ENCODE measurements at places on chromosomes 13 and 19.

GRCh38 chr13:30429235-30429634 is 6.9 kb downstream of the UBE2L5 start:
- no peak for DNase-seq

- DNase-seq, result no peak
Measured at GRCh38 chr13:43688227-43688907, 98.4 kb downstream of the ENOX1 start.

GRCh38 chr19:19820774-19821320 is 703 bp downstream of the ZNF506 start:
- no peak for DNase-seq

GRCh38 chr19:18785179-18786124 is 5.7 kb downstream of the COMP start:
- peak; percentile 48 for DNase-seq

- DNase-seq, result no peak
Measured at GRCh38 chr19:41530184-41530534, 45.8 kb upstream of the CEACAM21 start.

DNA sequence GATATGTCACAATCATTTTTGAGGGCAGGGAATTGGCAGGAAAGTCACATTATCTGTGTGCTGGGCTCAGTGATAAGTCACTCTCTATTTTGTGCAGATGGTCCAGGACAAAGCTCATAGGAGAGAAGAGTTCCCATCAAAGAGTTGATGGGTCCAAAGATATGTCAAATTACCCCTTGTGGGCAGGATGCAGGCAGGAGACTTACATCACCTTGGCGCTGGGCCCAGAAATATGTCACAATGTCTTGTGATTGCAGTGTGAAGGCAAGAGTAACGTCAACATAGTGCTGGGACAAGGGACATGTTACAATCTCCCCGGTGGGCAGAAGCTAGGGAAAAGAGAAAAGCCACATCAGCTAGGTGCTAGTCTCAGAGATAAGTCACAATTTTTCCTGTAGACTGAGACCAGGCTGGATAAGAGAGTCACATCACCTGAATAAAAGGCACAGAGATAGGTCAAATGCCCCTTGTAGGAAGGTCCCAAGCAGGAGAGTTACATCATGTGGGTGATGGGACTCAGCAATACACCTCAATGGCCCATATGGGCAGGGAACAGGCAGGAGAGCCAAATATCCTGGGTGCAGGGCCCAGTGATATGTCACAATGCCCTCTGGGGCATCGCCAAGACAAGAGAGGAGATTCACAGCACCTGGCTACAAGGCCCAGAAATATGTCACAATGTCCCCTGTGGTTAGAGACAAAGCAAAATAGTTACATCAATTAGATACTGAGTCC is 47.9 kb downstream of the ZNF99 start:
- DNase-seq, result no peak

GRCh38 chr13:74061926-74062595 is 72.1 kb downstream of the KLF12 start:
- DNase-seq, result peak; percentile 54

DNA sequence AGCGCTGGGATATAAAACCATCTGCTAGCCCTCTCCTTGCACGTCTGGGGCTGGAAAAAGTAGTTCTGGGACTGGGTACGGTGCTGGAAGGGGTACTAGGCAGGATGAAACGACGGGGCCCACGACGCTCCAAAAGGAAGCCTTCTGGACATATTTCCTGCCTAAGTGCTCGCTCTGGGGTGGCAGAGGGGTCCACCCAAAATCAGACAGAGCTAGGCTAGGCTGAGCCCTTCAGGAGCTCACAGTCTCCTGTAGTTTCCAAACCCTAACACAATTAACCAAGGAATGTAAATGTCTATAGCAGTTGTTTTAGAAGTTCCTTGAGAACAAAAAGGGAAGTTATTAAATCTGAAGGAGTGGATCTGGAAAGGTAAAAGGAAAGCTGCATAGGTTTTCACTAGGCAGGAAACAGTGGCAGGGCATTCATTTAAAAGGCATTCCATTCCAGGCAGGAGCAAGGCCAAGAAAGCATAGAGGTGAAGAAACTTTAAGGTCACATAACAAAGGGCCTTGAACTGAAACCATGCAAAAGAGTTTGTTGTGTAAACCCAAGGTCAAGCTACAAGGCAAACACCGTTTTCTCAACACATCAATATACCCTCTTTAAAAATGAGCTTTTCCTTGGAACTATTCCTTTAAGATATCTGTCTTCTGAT is 634 bp upstream of the DIAPH3 start:
- peak; percentile 23 for DNase-seq

GRCh38 chr13:39779337-39780265 is 124.1 kb downstream of the COG6 start:
- DNase-seq, result peak; percentile 68

- DNase-seq, result no peak
Measured at GRCh38 chr19:45763691-45764294, 5.3 kb downstream of the SIX5 start.

DNA sequence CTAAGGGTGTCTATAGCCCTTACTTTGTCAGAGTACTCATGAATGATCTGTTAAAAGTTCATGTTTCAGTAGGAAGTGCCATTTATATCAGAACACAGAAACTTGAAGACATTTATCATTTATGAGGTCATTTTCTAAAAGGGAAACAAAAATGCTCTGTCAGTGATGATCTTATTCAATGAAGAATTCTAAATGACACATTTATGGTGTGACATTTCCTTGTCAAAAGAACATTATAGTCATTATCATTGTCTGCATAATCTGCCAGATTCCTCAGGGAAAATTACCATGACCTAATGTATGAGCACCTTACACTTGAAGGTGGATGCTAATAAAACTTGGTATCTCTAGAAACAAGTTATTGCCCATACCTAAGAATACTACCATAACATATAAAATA is 853.8 kb upstream of the SLITRK6 start:
- DNase-seq, result no peak

GRCh38 chr19:34236035-34236987 is 18.0 kb upstream of the GARRE1 start:
- DNase-seq, result peak; percentile 44

DNA sequence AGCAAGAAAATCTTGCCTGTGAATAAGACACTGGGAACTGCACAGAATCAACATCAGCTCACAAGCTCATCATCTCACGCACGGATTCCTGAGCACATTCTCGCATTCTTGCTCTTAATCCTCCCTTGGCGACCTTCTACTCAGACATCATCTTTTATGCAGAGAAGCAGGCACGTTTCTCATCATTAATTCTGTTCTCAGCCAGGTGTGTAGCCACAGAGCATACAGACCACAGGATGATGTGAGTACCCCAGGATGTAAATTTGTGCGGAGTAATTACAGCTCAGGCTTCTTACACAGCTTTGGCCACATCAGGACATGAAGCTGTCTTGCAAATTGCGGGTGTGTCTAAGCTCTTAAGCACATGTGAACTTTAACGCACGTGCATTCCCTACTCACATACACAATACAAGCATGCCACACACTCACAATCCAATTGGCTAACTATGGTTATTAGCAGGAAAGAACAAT is 36.5 kb upstream of the SACS start:
- DNase-seq, result peak; percentile 96

GRCh38 chr13:101262306-101262705 is 154.0 kb downstream of the NALCN start:
- DNase-seq, result no peak

DNA sequence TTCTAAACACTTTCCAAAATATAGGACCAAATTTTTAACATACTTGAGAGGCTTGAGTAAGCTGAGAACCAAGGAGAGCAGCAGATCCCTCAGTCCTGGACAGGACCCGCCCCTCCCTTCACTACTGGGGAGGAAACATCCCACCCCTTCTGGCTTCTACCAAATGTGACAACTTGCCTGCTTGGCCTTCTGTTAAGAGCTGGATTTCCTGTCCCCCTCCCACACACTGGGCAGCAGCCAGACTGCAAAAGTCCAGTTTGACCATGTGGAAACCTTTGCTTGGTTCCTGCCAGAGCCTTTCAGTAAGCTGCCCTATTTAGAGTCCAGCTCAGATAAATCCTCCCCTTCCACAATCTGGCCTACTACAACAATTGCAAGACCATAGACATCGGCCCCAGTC is 84.3 kb downstream of the FGF14 start:
- no peak for DNase-seq

GRCh38 chr13:95300625-95301182 is 547 bp downstream of the ABCC4 start:
- peak; percentile 53 for DNase-seq

GRCh38 chr19:23285948-23286347 is 35.8 kb upstream of the ZNF724 start:
- no peak for DNase-seq

DNA sequence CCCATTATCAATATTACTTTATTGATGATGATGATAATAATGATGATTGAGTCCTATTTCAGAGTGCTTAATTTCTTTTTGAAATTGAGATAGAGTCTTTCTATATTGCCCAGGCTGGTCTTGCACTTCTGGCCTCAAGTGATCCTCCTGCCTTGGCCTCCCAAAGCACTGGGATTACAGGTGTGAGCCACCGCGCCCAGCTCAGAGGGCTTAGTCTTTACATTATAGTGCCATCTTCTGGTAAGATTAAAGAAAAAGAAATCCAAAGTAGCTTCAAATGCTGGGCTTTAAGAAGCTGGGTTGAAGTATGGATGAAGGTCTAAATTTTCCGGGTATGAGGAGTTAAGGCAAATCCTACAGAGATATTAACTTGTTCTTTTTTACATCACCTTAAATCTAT is 3.4 kb upstream of the ZNF333 start:
- no peak for DNase-seq

- DNase-seq, result no peak
Measured at GRCh38 chr13:106772006-106772601, 204.2 kb upstream of the ARGLU1 start.

GRCh38 chr13:57346786-57347185 is 179.8 kb downstream of the PRR20E start:
- no peak for DNase-seq

- peak; percentile 26 for DNase-seq
Measured at GRCh38 chr19:48780631-48781391, 25.5 kb downstream of the FGF21 start.

DNA sequence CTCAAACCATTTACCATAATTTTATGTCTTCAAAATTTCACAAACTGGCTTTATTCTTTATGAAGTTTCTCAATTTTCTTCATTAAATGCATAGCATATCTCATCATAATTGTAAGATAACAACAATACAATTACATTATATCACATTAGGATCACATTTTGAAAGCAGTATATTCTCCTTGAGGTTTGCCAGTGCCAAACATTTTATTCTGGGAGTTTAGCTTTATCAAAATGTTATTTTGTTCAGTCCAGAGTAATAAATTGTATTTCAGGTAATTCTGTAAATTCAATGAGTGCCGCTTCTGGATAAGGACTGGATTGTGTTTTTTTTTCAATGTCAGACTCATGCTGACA is 234.6 kb upstream of the MIR17HG start:
- no peak for DNase-seq

DNA sequence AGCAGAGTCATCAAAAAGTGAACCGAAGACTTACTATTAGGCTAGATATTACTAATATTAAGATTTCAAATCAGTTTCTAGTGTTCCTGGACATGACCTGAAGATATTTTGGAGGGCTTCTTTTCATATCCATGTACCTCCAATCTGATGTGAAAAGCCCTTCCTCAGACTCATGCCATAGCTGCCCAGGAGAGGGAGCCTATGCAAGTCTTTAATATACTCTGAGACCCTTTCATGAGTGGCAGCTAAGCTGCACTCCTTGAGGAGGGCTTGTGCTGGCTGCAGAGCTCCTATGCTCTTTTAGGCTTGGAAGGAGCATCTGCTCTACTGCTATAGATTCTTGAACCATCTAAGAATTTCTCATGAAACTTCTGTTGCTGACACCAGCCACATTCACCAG is 715.3 kb downstream of the OLFM4 start:
- DNase-seq, result no peak

DNA sequence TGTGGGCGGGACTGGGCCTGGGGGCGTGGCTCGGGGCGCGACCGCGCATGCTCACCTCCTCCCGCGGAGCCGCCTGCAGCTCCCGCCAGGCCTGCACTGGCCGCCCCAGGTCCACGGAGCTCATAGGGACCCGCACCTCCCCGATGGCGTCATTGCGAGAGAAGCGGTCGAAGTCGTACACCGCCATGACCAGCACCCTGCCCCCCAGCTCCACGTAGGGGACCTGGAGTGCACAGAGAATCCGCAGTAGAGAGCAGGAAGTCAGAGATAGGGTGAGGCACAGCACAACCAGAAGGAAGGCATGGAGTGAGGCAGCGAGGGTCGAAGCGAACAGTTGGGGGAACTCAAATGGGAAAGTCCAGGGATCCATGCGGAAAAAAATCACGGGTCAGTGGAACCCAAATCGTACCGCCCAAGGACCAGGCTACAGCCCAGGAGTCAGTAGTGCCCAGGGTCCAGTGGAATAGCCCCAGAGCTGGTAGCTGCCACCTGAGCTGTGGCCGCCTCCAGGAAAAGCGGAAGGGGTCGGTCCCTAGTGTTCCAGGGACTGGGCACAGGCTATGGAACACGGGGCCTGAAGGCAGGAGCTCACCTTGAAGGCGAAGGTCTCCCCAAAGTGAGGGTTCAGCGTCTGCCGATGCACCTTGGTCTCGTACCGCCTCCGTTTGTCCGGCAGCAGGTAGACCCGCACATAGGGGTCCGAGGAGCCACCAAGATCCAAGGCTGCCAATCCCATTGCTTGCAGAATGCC is 4.8 kb downstream of the SYT5 start:
- no peak for DNase-seq

- DNase-seq, result peak; percentile 77
Measured at GRCh38 chr13:24995225-24995804, 100.6 kb upstream of the PABPC3 start.

DNA sequence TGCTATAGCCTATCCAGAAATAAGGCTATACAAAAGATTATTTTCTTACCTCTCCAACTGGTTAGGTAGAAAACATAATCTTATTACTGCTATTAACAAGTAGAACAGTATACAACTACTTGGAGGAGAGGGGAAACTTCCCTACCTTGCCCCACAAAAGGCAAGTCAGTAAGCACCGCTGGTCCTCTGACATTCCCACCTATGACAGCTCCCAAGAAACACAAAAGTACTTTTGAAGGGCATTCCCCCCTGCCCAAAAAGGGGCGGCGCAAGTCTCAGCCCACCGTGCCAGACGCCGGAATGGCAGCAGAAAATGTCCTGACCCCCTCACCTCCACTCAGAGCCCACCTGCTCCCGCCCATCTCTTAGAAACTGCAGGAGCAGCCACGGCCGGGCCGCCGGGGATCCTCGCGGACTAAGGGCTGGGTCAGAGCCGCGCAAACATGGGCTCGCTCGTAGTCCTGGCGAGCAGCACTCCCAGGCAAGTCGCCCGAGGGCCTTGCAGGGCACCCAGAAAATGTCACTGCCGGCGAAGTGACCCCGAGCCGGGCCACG is 437 bp downstream of the SUCLA2 start:
- DNase-seq, result no peak

- no peak for DNase-seq
Measured at GRCh38 chr19:5003781-5004180, 34.9 kb downstream of the KDM4B start.

GRCh38 chr13:113596321-113597200 is 12.0 kb downstream of the TFDP1 start:
- no peak for DNase-seq

GRCh38 chr13:79684371-79684770 is 203.4 kb downstream of the NDFIP2 start:
- peak; percentile 67 for DNase-seq

Data from fibroblast of upper back skin (primary cell).